ENCODE measurements at places on chromosomes 12 and 14.

- no peak for DNase-seq
Observed at GRCh38 chr14:89248411-89249064, 168.5 kb downstream of the FOXN3 start.

GRCh38 chr12:66002812-66003211 lies 127.7 kb downstream of the LLPH start:
- no peak for DNase-seq

DNA sequence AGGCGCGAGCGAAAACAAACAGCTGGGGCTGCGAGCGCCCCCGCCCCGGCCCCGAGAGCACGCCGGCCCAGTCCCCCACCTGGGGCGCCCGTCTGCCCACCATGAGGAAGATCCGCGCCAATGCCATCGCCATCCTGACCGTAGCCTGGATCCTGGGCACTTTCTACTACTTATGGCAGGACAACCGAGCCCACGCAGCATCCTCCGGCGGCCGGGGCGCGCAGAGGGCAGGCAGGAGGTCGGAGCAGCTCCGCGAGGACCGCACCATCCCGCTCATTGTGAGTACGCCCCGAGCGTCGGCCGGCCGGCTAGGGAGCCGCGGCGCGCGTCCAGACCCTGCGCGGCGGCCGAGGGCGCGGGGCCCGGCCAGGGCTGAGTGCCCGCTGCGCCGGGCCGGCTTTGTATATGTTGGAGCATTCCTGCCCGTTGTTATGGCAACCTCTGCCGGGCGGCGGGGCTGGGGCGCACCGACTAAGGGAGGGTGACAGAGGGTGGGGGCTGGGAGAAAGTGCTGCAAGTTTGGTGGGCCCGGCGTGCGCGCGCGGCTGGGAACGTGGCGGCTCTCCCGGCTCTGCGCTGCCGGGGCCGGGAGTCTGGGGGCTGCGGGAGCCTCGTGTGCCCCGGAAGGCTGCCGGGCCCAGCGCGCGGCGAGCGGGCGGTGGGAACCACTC lies 367 bp downstream of the GALNT16 start:
- no peak for DNase-seq

GRCh38 chr14:72679141-72679535 lies 214.8 kb downstream of the DPF3 start:
- no peak for DNase-seq

DNA sequence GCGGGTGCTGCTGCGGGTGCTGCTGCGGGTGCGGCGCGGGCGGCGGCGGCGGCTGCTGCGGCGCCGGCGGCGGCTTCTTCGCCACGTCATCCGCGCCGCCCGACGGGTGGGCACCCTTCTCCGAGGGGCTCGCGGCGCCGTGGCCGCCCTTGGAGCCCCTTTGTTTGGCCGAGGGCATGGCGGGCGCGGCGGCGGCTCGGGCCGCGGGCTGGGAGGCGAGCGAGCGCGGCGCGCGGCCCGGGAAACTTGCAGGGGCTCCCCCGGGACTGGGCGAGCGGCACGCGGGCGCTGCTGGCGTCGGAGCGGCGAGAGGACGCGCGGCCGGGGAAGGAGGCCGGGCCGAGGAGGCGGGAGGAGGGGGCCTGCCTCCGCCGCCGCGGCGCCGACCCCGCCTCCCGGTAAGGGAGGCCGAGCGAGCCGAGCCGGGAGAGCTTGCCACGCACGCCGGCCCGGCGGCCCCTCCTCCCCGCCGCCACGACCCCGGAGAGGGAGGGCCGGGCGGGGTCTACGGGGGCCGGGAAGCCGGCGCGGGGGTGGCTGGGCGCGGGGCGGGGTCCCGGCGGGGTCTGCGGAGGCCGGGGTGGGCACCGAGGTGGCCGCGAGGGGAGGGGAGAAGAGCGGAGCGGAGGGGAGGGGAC lies at the start of gene CKAP4:
Gene CKAP4, minus strand, starts transcription at position 347 of the 638 bp plus-strand sequence. Its CDS starts 169 bp downstream, at position 178.
- peak; percentile 73 for DNase-seq

- DNase-seq = no peak
Observed at GRCh38 chr14:55706893-55707292, 126.9 kb downstream of the KTN1 start.

GRCh38 chr14:96737881-96738280 lies 59.3 kb upstream of the VRK1 start:
- DNase-seq = no peak

DNA sequence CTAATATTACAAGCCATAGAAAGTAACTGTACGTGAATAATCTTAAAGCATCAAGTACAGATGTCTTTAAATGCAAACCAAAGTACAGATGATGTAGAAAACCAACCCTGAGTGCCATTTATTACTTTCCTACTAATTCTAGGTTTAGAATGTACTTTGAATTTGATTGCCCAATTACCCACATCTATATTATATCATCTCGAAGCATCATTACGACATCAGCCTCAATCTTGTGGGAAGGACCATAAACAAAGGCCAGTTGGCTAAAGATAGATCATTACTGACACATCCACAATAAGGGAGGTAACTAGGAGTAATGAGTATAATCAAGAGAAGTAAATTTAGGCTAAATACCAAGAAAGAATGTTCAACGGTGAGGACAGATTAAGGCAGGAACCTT lies 478.9 kb downstream of the BCAT1 start:
- DNase-seq = no peak

DNA sequence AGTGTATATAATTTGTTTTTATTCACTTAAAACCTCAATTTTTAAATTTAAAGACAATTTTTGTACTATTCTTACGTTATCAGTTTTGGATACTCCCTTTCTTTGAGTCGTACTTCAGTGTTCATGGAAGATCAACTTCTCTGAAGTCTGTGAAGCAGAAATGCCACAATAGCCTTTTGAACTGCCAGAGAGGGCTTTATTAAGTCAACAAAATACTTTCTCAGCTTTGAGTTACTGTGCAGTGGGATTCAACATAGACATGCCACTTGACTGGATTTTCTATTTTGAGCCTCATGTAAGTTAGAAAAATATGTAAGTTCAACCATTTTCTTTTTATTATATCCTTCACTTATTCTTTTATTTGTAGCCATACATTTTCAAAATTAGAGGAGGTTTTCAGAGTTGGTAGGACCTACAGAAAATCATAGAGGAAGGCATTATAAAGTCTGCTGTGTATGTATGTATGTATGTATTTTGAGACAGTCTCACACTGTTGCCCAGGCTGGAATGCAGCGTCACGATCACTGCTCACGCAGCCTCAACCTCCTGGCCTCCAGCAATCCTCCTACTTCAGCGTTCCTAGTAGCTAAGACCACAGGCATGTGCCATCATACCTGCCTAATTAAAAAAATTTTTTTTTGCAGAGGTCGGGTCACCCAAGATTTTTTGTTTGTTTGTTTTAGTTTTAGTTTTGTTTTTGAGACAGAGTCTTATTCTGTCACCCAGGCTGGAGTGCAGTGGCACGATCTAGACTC lies 31.3 kb upstream of the BCAT1 start:
- no peak for DNase-seq
